GM23248 (cell line): ENCODE measurements at places on chromosomes 16 and 17.

DNA sequence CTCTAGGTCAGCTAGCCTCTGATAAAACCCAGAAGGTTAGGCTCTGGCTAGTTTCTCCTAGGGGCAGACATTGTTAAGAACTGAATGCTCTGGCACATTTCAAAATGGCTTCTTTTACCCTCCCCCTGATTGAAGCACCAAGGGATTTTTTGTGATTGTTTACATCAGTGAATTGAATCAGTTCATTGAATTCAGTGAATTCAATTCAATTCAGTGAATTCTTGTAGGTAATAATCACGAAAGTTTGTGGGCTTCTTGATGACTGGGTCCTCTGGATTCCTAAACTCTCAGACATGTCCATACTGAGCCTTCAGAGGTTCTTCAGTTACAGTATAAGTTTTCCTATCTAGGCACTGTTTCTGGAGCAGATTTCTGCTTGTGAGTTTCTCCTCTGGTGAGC, 135.2 kb upstream of the ELAC2 start:
- DNase-seq: peak; percentile 85

DNA sequence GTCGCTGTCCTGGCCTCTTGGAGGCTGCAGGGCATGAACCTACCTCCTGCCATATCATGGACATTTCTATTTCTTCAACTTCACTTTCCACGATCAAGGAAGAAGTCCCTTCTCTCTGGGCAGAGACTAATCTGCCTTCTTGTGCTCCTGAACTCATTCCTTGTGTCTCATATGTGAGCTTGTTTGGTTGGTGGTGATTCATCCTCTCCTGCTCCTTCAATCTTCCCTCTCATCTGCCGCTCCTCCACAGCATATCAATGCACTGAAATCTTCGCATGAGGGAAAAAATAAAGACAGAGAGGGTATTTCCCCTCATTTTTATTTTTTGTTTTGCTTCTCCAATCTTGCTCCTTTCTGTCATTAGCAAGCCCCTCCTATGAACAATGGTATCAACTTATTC, 571.7 kb upstream of the GOT2 start:
- no peak for DNase-seq

DNA sequence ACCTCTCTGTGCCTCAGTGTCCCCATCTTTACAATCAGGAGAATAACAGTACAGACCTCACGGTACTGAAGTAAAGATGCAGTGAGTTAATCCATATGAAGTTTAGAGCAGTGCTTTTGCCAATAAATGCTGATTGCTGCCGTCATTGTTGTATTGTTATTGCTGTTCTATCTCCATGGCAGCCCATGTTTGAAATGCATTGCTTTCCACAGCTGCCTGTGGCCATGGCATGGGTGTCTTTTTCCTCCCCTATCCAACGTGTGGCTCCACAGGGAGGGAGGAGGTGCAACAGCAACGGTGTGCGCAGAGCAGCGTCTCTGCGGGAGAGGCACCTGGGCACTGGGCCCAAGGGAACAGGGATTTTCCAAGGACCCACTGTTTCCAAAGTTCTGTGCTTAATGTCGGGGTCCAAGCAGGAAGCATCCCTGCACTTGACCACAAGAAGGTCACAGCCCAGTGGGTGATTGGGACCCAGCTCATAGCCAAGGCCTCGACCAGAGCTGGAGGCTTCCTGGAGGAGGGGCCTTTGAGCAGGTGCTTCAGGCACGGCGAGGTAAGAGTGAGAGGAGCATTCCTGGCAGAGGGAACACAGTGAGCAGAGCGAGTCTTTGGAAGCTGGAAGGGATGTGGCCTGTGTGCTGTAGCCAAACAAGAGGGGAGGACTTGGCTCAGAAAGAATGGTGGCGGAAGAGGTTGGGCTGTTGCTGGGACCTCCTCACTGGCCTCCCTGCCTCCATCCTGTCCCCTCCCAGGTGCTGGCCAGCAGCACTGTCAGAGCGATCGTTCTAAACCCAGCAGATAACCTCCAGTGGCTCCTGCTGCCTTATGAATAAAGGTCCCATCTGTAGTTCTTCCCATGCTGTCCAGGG, 3.9 kb downstream of the RAI1 start:
- DNase-seq: peak; percentile 67

- no peak for DNase-seq
Measured at GRCh38 chr17:60846175-60846574, 168.5 kb downstream of the BCAS3 start.

DNA sequence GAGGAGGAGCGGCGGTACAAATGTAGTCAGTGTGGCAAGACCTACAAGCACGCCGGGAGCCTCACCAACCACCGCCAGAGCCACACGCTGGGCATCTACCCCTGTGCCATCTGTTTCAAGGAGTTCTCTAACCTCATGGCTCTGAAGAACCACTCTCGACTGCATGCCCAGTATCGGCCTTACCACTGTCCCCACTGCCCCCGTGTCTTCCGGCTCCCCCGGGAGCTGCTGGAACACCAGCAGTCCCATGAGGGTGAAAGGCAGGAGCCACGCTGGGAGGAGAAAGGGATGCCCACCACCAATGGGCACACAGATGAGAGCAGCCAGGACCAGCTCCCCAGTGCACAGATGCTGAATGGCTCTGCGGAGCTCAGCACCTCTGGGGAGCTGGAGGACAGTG, 2.8 kb downstream of the ZNF646 start:
- DNase-seq: no peak
